T-cell (primary cell): ENCODE measurements at places on chromosomes 13 and 19.

GRCh38 chr13:94176561-94176960 lies 302.9 kb downstream of the DCT start:
- DNase-seq = no peak

DNA sequence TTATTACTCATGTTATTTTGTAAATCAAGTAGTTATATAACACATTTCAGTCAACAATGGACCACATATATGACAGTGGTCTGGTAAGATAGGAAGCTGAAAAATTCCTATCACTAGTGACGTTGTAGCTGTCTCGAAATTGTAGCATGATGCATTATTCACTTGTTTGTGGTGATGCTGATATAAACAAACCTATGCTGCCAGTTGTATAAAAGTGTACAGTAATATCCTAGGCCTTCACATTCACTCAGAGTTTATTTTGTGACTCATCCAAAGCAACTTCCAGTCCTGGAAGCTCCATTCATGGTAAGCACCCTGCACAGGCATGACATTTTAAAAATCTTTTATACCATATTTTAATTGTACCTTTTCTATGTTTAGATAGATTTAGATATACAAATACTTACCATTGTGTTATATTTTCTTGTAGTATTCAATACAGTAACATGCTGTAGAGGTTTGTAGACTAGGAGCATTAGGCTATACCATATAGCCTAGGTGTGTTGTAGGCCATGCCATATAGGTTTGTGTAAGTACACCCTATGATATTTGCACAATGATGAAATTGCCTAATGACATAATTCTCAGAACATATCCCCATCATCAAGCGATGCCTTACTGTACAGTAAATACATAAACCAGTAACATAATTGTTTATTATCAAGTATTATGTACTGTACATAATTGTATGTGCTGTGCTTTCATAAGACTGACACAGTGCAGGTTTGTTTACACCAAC lies 49.3 kb downstream of the IFT88 start:
- no peak for DNase-seq

DNA sequence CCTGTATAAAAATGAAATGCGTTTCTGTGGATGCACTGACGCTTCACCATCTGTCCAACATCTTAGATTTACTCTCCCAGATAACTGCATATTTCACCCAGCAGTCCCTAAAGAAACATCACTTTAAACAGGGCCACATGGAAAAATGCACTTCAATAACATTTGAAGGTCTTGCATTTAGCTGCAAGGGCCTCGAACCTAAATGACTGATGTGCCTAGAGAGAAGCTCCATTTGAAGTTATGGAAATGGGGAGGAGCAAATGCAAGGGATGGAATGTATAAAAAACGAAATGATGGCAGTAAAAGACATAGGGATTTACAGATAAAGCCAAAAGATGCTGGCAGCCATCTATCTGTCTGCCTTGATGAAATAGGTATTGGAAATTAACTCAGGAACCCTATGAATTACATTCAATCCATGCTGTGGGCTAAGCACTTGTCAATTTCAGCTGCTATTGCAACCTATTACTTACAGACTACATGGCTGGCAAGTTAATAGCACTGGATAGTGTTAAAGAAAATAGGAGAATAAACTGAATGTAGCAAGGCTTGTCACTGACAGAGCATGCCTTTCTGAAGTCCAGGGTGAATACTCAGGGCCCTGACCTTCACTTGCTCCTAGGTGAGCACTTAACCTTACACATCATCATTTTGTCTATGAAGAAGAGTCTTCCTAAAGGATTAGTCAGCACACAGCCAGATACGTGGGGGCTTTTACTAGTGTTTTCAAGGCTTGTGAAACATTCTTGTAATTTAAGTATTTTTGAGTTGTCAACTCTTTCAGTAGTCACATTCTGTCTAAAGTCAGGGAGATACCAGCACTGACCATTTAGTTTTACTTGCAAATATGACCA lies 963.4 kb downstream of the PCDH17 start:
- DNase-seq = no peak

- DNase-seq = no peak
Observed at GRCh38 chr13:46166224-46166584, 15.8 kb downstream of the LCP1 start.

- no peak for DNase-seq
Observed at GRCh38 chr13:32309312-32310133, 5.6 kb downstream of the ZAR1L start.

GRCh38 chr13:35838356-35838755 lies 292.8 kb downstream of the DCLK1 start:
- DNase-seq = no peak

- no peak for DNase-seq
Observed at GRCh38 chr19:49489601-49490167, 2.3 kb downstream of the RPL13A start.

DNA sequence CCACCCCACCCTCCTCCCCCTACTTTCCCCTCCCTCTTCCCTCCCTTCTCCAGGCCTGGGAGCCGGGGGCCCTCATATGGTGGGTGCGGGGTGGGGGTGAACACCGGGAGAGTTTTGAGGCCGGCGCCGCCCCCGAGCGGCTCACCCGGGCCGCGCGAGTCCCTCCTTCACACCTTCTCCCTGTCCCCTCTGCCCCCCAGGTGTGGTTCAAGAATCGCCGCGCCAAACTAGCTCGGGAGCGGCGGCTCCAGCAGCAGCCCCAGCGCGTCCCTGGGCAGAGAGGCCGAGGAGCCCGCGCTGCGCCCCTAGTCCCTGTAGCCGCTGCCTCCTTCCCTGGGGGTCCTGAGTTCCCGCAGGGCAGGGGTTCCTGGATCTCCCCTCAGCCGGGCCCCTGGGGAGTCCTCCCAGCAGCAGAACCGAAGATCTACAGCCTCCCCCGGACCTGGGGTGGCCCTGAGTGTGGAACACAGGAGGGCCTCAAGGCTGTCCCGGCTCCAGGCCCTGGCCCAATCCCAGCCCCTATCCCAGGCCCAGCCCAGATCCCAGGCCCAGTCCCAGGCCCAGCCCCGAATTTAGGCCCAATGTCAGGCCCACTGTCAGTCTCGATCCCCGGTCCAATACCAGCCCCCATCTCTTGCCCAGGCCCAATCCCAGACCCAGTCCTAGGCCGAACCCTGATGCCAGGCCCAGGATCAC lies 1.7 kb downstream of the TPRX2 start:
- no peak for DNase-seq

DNA sequence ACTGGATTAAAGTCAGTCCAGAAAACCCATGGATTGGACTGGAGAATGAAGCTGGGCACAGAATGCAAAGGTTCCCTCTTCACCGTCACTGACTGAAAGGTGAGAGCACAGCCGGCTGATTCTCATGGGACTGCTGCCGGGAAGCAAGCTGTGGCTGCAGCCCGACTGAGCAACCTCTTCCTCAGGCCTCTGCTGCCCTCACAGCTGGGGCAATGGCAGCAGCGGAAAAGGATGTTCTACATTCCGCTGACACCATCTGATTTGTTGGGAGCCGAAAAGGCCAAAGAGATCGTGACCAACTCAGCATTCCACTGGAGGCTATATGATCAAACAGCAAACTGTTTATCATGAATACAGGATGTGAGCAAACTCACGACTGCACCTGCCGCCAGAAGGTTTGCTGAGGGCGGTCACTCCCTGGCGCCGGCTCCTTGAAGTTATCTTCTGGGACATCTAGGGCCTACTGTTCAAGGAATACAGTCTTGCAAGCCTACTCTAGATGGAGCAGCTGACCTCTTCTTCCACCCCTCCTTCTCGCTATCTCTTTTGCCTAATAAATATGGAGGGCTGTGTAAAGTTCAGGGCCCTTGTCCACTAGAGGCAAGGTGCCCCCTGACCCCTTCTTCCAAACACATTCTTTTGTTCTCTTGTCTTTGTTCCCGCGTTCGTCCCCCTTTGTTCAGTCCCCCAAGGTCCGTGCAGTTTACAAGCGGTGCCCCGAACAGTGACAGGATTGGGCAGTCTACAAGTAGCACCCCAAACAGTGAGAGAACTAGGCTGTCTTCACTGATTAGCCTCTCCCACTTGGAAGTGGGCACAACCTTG lies 19.6 kb upstream of the SIGLEC6 start:
- no peak for DNase-seq

DNA sequence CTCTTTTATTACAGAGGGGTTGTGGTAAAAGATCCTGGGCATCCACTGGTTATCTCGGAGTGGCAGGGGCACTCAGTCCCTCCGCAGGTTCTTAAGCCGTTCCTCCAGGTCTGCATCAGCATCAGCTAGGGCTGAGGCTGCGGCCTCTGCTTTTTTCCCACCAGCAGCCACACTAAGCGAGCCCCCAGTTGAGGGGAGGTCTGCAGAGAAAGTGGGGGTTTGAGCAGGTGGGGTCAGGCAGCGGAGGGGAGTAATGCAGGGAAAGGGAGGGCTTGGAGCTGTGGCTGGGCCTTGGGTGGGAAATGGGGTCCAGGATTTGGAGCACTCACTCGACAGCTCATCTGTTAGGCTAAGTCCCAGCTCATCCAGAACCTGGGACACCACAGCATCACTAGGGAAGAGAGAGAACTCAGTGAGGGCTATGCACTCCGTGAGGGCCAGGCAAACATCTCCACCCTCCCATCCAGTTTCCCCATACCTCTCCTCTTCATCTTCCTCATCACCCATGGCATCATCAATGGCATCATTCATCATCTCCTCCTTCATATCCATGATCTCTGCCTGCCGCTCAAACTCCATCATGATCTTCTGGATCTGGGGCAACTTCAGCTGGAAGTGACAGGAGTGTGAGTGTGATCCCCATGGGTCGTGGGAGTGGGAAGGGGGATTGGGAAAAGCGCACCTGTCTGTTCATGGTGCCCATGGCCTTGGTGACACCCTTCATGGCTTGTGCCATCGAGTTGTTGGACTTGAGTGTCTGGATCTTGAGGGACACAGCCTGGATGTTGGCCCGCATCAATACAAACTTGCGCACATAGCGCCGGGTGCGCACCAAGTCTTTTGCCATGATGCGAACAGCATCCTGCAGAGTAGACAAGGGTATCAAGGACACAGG lies 3.1 kb downstream of the CHMP2A start:
- DNase-seq = peak; percentile 8

GRCh38 chr19:30091856-30092255 lies 149.8 kb downstream of the URI1 start:
- no peak for DNase-seq

DNA sequence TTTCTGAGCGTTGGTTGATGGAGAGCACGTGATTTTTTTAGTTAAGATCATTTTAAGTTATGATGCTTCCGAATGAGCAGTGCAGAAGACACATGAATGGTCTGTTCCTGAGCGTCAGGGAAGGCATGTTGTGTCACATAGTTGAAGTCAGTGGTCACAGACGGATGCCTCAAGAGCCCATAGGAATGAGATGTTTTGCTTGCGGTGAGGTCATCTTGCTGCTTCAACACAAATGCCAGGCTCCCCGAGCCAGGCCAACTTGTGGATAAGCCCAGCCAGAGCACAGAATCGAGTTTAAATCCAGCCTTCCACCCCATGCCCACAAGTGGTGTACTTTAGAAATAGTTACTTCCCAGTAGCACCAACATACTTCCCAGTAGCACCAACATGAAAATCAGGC lies 5.4 kb downstream of the UPF3A start:
- DNase-seq = no peak
